ENCODE measurements at places on chromosomes 2 and 18.
A peak's percentile ranks its signal among the peaks of the same experiment; 100 is the strongest.

DNA sequence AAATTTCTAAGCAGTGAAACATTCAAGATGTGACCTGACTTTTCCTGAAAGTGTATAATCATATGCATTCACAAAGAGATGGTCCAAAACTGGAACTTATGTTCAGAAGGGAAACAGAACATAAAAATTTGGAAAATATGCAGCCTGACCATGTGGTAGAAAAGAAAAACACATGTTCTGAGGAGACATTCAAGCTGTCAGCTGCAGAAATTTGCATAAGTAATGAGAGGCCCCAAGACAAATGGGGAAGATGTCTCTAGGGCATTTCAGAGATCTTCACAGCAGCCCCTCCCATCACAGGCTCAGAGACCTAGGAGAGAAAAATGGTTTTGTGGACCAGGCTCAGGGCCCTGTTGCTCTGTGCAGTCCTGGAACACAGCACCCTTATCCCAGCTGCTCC lies 123.8 kb downstream of the RPIA start:
- no peak for DNase-seq

GRCh38 chr2:174325373-174326160 lies 9.2 kb upstream of the SP9 start:
- DNase-seq: no peak

DNA sequence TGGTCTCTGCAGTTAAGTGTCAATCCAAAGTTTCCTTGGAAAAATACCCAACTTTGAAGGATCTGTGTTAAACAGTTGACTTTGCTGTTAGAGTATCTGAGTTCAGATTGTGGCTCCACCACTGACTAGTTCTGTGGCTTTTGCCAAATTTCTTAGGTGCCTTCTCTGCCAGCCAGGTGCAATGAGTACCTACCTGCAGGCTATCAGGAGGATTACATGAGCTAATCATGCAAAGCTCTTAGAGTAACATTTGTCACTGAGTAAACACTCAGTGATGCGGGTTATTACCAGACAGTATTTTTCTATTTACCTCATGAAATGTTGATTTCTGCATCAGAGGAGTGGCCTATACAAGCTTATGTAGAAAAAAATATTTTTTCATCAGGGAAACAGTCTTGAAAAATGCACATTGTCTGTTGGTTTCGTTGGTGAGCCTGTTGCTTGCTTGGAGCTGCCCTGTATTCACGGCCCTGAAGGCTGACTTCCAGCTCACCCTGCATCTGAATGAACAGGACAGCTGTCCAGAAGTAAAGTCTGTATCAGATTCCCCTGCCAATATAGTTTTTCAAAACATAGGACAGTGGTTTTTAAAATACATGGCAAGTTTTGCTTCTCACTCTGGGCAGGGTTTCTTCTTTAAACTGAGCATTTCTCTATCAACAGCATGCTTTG lies 235.1 kb downstream of the CDCA7 start:
- DNase-seq: peak; percentile 69

DNA sequence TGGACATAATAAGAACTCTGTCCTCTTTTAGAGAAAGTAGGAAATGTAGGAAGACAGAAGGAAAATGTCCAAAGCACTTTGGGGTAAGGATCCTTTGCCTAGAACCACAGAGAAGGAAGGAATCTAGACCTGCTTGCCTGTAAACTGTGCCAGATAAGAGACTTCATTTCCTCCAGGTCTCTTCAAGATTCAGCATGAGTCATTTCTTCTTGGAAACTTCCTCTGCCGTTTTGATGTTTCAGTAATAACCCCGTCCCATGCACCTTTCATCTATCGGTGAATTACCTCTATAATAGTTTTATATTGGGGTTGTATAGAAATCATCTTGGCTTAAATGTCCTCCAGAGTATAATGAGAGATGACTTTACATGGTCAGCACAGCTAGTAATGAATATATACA lies 63.2 kb upstream of the LRATD1 start:
- no peak for DNase-seq

DNA sequence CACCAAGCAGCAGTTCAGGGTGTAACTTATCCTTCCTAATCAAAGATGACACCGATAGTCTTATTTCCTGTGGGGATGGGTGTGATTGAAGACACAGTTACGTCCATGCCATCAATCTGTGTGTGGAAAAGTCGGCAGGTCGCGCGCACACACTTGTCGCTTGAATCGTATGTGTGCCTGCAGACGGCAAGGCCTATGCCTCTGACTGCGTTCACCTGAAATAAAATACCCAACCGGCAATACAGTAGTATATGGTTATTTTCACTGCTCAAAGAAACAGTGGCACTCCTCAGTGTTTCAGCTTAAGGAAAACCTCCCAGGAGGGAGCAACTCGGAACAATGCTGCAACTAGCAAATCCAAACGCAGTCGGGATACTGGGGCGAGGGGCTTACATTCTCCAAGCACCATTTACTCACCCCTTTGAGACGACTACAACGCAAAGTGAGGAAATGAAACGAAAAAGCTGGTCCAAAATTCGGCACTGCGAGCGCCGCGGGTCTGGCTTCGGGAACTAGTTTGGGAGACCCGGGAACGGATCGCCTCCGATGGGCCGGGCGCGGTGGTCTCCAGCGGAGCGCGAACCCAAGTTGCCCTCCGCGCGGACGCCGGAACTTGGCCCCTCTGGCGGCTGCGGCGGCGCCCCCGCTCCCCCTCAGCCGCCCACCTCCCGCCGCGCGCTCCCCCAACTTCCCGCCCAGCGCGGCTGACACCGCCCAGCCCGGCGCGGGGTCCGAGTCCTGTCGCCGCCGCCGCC lies 675 bp downstream of the PRKD3 start:
- DNase-seq: no peak

- DNase-seq: no peak
These were observed 73.3 kb downstream of the RPIA start for GRCh38 chr2:88764850-88765153.

DNA sequence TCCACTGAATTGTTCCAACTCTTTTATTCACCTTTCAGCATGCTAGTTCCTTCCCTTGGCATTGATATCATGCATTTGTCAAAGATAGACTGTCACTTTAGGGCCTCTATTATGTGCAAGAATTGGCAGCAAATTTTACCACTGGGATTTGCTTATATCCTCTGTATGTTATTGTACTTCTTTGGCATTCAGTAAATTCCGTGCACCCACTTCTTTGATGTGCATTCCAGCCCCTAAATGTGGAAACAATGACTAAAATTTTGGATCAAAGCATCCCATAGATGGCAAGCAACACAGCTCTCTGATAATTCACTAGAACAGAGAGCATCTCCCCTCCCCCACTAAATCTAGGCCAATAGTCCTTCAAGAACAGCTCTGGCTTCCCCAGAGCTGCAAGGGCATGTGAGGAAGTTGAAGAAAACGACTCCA lies 399.0 kb upstream of the HNRNPA3 start:
- DNase-seq: no peak

DNA sequence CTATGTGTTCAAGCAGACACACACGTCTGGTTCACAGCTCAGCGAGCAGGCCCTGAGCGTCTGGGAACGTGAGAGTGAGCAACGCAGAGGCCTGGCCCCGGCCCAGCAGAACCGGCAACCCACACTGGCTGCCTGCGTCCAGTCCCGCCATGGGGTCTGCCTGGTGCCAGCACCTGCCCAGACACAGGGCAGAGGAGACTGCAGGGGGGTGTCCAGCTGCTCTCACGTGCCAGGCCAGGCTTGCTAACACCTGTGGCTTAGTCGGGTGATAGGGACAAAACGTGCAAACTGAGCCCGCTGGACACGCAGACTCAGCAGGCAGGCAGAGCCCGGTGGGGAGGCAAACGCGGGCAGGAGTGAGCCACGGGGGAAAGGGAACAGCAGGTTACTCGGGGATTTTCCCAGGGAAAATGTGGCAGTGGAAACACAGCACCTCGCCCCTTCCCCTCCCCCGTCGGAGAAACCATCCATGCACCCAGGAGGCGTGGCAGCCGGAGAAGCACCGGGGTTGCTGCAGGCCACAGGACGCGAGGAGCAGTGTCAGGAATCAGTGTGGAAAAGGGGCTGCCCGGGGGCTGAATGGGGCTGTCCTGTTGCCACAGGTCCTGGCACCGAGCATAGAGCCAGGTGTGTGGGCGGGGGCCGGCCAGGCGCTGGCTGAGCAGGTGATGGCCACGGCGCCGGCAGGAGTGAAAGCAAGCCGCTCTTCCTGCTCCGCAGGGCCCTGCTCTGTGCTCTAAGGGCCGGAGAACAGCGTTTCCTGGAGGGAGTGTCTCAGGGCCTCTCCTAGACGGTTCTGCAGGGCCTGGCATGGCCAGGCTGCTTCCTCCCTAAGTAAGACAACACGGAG lies 154.7 kb downstream of the HDAC4 start:
- no peak for DNase-seq

DNA sequence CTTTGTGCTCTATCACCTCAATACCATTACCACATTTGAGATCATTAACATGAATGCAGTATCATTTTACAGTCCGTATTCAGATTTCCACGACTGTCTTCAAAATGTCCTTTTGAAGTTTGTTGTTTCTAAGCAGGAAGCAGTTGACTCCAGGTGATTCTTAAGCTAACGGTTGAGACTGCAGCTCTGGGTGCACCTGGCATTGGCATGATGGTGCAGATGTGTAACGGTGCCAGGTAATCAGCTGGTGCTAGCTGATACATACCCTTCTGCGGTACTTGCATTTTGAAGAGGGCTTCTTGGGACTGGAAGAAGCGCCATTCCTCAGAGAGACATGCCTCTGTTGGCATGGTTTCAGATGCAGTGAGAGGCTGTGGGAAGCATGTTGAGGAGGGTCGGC lies 19.5 kb downstream of the SIGLEC15 start:
- no peak for DNase-seq

DNA sequence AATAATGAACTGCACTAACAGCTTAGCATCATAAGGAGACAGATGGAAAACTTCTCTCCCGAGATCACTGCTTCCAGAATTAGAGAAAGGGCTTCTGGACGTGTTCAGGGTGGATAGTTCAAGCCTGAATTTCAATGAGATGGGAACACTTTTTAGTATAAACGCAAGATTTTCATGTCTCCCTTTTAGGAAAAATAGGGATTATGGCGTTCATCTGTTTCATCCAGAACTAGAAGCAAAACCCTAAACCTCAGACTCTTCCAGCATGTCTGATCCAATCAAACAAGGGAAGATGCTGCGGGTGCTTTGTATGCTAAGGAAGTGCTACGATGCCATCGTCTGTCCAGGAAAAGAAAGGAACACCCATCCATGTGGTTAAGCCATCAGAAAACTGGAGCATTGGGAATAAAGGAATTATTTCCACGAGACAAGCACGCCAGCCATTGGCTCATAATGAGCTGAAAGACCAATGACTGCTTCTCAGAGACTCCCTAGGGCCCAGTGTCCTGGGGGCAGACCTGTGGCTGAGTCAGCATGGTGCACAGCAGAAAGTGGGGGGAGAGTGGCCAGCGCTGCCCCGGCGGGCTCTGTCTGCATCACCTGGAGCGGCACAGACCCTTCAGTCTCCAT lies 65.9 kb upstream of the AFF3 start:
- no peak for DNase-seq

- no peak for DNase-seq
These were observed 405.1 kb upstream of the CWC22 start for GRCh38 chr2:180412219-180412618.

DNA sequence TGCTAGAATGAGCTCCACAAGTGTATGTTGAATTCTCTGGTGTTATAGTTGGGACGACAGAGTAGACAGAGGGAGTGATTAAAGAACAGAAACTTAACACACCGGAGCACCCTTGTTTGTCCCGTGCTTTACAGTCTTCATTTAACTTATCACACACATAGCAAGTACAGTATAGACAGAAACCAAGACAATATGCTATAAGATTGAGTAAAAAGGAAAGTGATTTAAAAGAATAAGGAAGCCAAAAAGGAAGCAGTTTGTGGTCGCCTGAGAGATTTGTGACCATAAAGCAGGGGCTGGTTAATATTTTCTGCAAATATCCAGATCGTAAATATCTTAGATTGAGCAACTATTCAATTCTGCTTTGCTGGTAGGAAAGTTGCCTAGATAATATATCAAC lies 1128.4 kb downstream of the TSN start:
- no peak for DNase-seq

GRCh38 chr2:144990661-144991060 lies 470.7 kb upstream of the ZEB2 start:
- DNase-seq: no peak

Data from DMS 273 treated with DMSO at 0.1 percent for 48 hours (cell line).